HTR-8/SVneo (cell line): ENCODE measurements at places on chromosomes 6 and 20.

DNA sequence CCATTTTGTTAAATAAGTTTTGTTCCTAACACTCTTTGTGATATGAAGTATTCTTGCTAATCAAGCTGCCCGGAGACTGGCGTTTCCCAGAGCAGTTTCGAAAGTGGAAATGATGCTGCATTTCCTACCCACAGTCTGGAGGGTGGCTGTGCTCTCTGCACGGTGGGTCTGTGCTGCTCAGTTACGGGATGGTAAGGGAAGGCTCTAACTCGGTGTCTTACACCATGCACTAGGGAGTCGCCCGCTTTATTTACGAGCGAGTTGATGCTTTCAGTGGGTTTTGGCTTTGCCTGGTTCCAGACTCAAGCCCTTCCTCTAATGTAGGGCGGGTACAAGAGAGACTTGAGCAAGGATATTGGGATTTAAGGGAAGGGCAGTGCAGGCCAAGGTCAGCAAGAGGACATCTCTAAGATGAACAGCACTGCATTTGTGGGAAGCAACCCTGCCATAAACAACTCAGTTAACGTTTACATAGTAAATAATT is 180.1 kb upstream of the AKAP12 start:
- DNase-seq, result no peak

GRCh38 chr6:29734046-29735018 is 11.1 kb downstream of the HLA-F start:
- no peak for DNase-seq

DNA sequence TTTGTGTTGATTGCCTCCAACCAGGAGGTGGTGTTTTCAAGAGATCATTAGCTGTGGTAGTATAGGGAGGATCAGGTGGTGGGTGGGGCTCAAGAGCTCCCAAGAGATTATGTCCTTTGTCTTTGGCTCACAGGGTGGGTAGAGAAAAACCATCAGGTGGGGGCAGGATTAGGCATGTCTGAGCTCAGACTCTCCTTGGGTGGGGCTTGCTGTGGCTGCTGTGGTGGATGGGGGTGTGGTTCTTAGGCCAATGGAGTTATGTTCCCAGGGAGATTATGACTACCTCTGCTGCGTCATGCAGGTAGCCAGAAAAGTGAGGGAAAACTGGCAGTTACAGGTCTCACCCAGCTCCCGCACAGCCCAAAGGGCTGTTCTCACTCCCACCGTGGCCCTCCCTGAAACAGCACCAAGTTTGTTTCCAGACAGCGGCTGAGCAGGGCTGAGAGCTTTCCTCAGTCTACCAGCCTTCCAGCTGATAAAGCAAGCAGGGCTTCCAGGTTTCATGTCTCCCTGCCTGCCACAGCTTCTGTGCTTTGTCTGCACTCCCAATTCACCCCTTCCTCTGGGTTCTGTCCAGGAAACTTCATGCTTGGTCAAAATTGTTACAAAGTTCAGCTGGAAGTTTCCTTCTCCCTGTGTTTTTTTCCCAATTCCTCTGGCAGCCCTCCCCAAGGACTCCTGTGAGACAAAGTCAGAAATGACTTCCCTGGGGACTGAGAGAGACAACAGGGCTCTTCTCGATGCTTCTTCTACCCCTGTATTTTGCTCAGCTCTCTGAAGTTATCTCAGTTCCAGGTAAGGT is 481.1 kb upstream of the MAN1A1 start:
- DNase-seq, result no peak

DNA sequence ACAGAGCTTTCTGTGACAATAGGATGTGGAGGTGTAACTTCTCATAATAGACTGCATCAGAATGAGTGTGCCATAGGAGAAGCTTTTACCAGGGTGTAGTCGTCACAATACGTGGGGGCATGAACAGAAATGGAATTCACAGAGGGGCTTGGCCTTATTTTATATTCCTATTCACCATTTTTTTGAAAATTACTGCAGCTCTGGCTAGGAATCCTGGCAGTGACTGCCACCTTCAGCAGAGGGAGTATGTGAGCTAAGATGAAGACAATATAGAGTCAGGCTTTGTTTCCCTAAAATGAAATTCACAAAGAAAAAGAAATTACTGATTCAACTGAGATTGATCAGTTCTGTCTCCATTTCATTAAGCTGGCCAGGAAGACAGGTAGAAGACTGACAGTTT is 13.9 kb downstream of the TOMM6 start:
- DNase-seq, result no peak

GRCh38 chr20:31713312-31714273 is 9.1 kb downstream of the BCL2L1 start:
- DNase-seq, result peak; percentile 88

GRCh38 chr6:129321303-129321702 is 388.7 kb downstream of the ARHGAP18 start:
- DNase-seq, result no peak

- no peak for DNase-seq
Observed at GRCh38 chr6:74976701-74977100, 229.2 kb downstream of the COL12A1 start.

GRCh38 chr20:42430598-42430997 is 759.1 kb downstream of the PTPRT start:
- DNase-seq, result no peak
